ENCODE measurements at places on chromosomes 4 and X. TPM values are rescaled to one million over a fixed set of nuclear protein-coding genes. Genes with fewer than 3 reads are reported as not detected.
A peak's percentile ranks its signal among the peaks of the same experiment; 100 is the strongest.

DNA sequence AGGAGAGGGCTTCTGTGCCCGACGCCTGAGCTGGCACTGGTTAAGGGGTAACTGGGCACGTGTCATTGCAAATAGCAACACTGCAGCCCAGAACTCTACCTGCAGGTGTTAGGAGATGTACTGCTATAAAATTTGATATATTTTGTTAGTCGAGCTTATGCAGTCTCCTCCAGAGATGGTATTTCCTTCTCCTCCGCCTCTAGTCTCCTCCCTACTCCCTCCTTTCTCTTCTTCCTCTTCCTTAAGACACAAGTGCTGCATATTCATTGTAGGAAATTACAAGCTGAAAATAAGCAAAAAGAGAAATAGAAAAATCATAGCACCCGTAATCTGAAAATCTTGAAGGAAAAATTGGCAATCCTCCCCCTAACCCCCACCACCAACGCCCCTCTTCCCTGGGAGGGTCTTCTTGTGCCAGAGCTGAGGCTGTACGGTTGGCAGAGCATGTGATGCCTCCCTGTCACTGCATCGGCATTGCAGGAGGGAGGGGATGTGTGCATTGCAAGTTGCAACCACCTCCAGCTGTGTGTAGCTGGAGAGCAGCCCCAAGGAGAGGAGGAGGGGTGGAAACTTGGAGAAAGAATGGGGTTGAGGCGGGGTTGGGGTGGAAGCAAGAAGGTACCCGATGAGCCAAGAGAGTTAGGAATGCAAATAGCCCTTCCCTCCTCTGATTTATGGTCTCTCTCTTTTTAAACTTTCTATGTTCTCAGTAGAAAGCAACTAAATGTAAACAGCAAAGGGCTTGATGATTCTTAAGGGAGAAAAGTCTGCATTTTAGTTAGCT is 48.3 kb upstream of the MND1 start:
- peak; percentile 73 for DNase-seq
- H3K4me3 ChIP-seq, result no peak overlapping the region
- H3K36me3 ChIP-seq, result no peaks in the 10 kb centered on the region

DNA sequence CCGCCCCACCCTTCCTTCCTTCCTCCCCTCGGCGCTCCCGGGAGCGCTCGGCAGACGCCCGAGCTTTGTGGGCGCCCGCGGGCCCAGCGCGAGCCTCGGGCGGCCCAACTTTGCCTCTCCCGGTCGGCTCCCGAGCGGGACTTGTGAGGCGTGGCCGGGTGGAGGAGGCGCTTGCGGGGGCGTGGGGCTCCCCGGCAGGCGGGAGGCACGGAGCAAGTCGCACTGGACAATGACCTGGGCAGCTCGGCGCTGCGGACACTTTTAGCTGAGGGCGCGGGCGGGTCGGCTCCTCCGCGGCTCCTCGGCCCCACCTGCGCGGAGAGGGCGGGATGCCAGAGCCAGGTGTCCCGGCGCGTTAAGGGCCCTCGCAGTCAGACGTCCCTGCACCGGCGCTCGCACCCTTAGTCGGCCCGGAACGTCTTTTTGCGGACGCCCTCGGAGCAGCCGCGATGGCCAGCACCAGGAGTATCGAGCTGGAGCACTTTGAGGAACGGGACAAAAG is 385 bp downstream of the DCLK2 start:
- H3K36me3 ChIP-seq, result no peaks in the 10 kb centered on the region
- DNase-seq, result peak; percentile 63
- peak overlapping the region; percentile 64 for H3K4me3 ChIP-seq

GRCh38 chr4:48461000-48461399 is 22.1 kb upstream of the SLC10A4 start:
- no peaks in the 10 kb centered on the region for H3K27me3 ChIP-seq
- no peaks in the 10 kb centered on the region for H3K4me1 ChIP-seq
- no peak overlapping the region for H3K4me3 ChIP-seq

- no peaks in the 10 kb centered on the region for H3K36me3 ChIP-seq
- no peak for DNase-seq
- H3K4me3 ChIP-seq, result no peak within 1 kb of the TSS
Measured at GRCh38 chr4:176268963-176269362, at the start of gene ASB5. Gene ASB5, minus strand, starts transcription at chr4:176269222. Its CDS starts 114 bp downstream, at chr4:176269108.

DNA sequence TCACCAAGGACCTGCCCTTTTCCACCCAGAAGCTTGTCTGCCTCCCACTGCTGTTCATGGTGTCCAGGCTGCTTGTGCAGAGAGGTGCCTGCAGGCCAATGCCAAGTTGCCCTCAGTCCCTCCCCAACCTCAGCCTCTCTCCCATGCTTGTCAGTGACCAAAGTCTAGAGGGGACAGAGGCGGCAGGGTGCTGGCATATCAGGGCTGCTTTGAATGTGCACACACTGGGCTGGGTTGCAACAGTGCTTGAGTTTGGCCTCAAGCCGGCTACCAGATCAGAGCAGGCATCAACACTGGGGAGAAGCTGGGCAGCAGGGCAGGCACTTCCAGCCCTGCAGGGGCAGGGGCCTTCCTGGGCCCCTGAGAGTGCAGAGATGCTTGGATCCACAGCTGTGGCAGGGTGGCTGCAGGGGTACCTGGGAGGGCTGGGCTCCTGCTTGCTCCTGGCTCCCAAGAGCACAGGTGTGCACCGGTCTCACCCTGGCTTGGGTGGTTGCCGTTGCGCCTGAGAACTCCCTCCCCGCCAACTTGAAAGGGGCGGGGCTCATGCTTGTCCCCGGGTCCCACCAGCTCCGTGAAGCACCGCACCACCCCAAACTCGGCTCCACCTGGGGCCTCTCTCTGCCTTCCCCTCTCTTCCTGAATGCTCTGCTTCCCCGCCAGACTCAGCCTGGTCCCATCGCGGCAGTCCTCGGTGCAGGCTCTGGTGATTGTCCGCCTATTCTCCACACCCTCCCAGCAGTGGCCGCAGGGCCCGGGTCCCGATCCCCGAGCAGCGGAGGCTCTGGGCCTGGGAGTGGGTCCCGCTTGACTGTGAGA is 1681.9 kb upstream of the ADGRL3 start:
- peaks cover 3% of the 10 kb centered on the region for H3K4me1 ChIP-seq
- H3K36me3 ChIP-seq, result no peaks in the 10 kb centered on the region
- H3K27ac ChIP-seq, result no peak overlapping the region
- no peak overlapping the region for H3K4me3 ChIP-seq
- H3K27me3 ChIP-seq, result no peaks in the 10 kb centered on the region

DNA sequence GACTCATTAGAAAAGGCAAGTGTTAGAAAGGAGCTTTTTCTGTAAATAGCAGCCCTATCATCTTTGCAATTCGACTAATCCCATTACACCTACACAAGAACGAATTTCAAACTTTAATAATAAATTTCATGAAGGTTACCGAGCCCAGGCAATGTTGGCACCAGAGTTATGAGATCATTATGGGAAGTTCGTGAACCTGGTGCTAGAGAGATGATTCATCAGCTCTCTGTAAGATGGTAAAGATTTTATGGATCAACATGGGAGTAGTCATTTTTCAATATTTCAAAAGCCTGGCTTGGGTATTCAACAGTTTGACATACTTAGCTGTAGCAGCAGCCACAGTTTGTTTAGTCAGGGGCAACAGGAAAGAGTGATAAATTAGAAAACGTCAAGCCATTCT is 35.8 kb downstream of the AMELX start:
- H3K27ac ChIP-seq, result no peak overlapping the region
- H3K36me3 ChIP-seq, result no peaks in the 10 kb centered on the region
- H3K27me3 ChIP-seq, result no peaks in the 10 kb centered on the region
- DNase-seq, result no peak
- H3K4me3 ChIP-seq, result no peak overlapping the region

DNA sequence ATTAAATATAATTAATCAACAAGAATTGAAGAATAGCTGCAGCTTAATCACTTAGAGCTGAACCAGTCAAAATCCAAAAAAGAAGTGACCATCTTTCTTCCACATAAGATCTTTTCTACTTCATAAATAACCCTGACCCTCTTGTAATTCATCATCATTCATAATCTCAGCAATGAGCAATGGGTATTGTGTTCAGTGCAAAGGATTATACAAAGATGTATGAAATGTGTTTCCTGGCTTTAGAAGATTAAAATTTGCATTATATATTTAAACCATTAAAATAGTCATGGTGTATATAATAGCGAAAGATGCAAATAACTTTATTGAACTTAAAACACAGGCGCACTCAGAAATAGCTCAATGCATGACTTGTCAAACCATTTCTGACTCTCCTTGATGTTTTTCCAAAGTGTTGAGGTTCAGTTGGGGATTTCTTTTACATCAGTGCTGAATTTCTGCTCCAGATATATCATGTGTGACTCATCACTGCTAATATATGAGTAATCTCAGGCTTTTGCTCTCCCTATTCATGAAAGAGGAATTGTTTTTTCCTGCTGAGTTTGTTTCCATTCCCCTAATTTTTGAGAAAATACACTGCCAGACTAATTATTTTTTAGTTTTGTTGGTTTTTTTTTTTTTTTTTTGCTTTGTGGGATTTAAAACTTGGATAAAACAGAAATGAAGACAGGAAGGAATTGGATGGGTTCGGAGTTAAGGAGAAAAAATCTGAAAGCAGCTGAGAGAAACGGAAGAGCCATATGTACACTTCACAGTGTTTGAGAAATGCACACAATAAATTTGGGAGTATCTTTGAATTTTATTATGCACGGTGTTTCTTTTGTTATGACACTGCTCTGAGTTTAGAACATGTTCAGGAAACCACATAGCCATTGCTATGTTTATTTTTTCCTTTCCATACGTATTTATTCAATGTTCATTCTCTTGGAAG is 290.1 kb upstream of the PCDH7 start:
- H3K4me1 ChIP-seq, result no peaks in the 10 kb centered on the region
- H3K4me3 ChIP-seq, result no peak overlapping the region
- no peaks in the 10 kb centered on the region for H3K36me3 ChIP-seq
- DNase-seq, result peak; percentile 9

- no peaks in the 10 kb centered on the region for H3K27me3 ChIP-seq
- no peak for DNase-seq
- H3K4me3 ChIP-seq, result no peak overlapping the region
Measured at GRCh38 chr4:108779958-108780357, 17.1 kb upstream of the ETNPPL start.

DNA sequence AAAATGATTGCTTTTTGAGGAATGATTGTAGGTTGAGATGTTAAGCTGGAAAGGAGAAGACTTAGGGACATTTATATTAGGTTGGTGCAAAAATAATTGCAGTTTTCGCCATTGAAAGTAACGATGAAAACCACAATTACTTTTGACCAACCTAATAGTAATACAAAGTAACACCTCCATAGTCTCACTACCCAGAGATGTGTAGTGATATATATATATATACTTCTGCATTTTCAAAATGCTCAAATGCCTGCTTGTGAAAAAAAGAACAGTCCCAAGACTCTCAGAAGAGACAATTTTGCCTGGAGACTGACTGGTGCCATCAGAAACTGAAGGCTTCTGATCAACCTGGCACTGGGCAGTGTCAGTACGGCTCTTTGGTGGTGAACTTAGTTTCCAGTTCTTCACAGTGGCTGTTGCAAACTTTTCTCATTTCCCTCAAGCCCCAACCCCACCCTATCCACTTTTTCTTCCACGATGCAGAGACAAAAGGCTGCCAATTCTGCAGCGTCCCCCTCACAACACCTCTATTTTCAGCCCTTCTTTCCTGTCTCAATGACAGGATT is 35.1 kb upstream of the TAPT1 start:
- no peaks in the 10 kb centered on the region for H3K27me3 ChIP-seq
- H3K4me3 ChIP-seq, result no peak overlapping the region
- no peaks in the 10 kb centered on the region for H3K36me3 ChIP-seq
- no peaks in the 10 kb centered on the region for H3K4me1 ChIP-seq
- no peak overlapping the region for H3K27ac ChIP-seq

- H3K36me3 ChIP-seq, result no peaks in the 10 kb centered on the region
- no peaks in the 10 kb centered on the region for H3K27me3 ChIP-seq
- no peak overlapping the region for H3K27ac ChIP-seq
- no peak for DNase-seq
- H3K4me1 ChIP-seq, result no peaks in the 10 kb centered on the region
Measured at GRCh38 chr4:107155366-107155765, 119.3 kb upstream of the DKK2 start.

DNA sequence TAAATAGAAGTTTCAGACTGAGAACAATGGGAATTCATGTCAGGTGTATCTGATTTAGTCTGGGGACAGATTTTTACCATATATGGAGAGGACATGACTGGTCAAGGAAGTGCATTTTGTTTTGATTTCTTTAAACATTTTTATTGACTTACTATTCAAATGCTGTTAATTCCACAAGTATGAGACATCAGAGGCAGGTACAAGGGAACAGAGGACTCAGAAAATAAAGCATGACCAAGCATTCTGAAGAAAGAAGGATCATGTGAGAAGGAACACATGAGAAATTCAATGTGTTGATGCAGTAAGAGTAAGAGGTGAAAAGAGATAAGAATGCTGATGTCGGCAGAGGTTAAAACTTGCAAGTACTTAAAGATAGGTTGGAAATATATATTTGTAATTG is 1452.6 kb downstream of the PCDH7 start:
- no peak overlapping the region for H3K4me3 ChIP-seq
- no peaks in the 10 kb centered on the region for H3K4me1 ChIP-seq

DNA sequence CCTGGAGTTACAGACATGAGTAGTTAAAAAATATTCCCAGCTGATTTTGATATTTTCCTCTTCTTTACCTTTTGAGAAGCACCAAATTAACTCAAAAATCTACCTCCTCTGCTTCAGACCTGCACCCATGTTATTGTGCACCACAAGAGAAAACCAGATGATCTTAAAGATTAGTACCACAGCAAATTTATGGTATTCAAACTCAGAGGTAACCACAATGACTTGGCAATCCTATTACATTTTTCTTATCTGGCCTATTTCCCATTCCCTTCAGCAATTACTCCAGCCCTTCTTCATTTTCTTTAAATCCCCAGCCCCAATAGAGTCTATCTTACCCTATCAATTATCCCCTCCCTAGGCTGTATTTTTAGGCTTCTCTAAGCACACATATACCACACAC is 535.1 kb downstream of the FAT4 start:
- no peaks in the 10 kb centered on the region for H3K27me3 ChIP-seq
- H3K27ac ChIP-seq, result no peak overlapping the region
- DNase-seq, result no peak
- H3K4me1 ChIP-seq, result no peaks in the 10 kb centered on the region

DNA sequence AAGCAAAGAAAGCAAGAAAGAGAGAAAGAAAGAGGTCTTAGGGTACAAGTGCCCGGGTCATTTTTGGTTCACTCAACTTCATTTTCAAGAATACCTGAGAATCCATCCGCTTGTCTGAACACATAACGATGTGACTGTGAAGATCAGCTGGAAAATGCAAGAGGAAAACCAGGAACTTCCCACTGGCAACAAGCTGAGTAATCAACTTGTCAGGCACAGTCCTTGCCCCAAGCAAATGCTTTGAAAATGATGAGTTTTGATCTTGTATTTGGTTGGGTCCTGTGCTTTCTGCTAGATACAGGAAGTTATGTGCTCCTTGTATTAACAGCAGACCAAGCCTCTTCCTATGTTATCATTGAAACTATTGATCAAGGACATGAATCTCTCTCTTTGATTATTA is 239.1 kb downstream of the ASMT start:
- no peaks in the 10 kb centered on the region for H3K36me3 ChIP-seq
- no peaks in the 10 kb centered on the region for H3K27me3 ChIP-seq
- H3K4me1 ChIP-seq, result no peaks in the 10 kb centered on the region
- DNase-seq, result no peak
- H3K4me3 ChIP-seq, result no peak overlapping the region
- H3K27ac ChIP-seq, result no peak overlapping the region

The NSG1 gene
- total RNA-seq, result 30.2 TPM

The BBS12 gene
- 4.7 TPM for total RNA-seq

The C1QTNF7 gene
- total RNA-seq, result 1.4 TPM

The ARR3 gene
- total RNA-seq, result not detected

The DSPP gene
- total RNA-seq, result not detected

The SMIM31 gene
- total RNA-seq, result 0.43 TPM
